NCI-H1694 treated with DMSO at 0.1 percent for 48 hours (cell line): ENCODE measurements at places on chromosomes 1 and 21.

- no peak for DNase-seq
These were observed 201.0 kb upstream of the MAP1LC3C start for GRCh38 chr1:242199776-242200458.

GRCh38 chr1:160664573-160665051 lies 17.8 kb upstream of the SLAMF1 start:
- no peak for DNase-seq

- no peak for DNase-seq
These were observed 5.9 kb upstream of the SHISAL2A start for GRCh38 chr1:52627028-52627427.

GRCh38 chr1:10823000-10823401 lies 26.6 kb upstream of the CASZ1 start:
- no peak for DNase-seq

GRCh38 chr1:28322194-28322593 lies 6.6 kb upstream of the MED18 start:
- DNase-seq, result no peak

- DNase-seq, result no peak
These were observed 108.6 kb downstream of the OLFML2B start for GRCh38 chr1:161915051-161915503.
